Endothelial cell (in vitro differentiated cells): ENCODE measurements at places on chromosomes 3 and 15.

GRCh38 chr15:53158995-53159394 lies 368.9 kb upstream of the ONECUT1 start:
- no peak for DNase-seq

DNA sequence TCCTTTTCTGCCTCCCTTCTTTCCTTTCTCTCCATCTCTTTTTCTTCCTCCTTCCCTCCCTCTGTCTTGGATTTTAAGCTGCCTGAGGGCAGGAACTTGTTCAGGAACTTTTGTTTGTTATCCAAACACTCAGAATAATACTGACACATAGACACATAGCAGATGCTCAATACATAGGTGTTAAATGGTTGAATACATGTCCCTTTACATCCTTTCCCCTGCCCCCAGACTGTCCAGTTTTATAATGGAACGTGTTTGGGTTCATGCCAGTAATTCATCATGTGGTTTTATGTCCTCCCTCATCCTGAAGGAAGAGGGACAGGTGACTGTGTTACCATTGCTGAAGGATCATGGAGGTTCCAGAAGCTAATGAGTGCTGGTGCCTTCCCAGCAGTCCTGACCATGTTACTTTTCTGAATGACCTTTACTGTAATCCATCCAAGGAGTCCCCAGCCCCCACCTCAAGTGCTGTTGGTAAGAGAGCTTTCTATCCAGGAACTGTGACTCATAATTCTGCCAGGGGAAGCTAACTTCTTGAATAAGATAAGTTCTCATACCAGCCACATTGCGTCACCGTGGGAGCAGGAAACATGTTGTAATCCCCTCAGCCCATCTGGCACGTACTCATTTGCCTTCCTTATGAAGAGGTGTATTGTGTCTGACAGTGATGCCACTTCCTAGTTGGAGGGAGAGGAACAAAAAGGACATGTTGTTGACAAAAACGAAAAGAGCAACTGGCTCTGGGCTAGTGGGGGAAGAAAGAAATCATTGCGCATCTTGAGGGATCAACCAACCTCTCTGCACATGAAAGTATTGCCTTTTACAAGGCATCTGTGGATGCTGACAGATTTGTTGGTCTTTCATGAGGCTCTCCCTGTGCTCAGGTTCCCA lies 52.4 kb downstream of the IL1RAP start:
- peak; percentile 32 for DNase-seq

- DNase-seq = no peak
Measured at GRCh38 chr3:29203851-29204250, 77.0 kb upstream of the RBMS3 start.

GRCh38 chr3:73718326-73719110 lies 93.8 kb upstream of the PDZRN3 start:
- DNase-seq = no peak

- DNase-seq = no peak
Measured at GRCh38 chr3:15630646-15631350, 29.3 kb downstream of the BTD start.
